ENCODE measurements at places on chromosomes 1 and 21. TPM values are rescaled to one million over a fixed set of nuclear protein-coding genes. Genes with fewer than 3 reads are reported as not detected.

DNA sequence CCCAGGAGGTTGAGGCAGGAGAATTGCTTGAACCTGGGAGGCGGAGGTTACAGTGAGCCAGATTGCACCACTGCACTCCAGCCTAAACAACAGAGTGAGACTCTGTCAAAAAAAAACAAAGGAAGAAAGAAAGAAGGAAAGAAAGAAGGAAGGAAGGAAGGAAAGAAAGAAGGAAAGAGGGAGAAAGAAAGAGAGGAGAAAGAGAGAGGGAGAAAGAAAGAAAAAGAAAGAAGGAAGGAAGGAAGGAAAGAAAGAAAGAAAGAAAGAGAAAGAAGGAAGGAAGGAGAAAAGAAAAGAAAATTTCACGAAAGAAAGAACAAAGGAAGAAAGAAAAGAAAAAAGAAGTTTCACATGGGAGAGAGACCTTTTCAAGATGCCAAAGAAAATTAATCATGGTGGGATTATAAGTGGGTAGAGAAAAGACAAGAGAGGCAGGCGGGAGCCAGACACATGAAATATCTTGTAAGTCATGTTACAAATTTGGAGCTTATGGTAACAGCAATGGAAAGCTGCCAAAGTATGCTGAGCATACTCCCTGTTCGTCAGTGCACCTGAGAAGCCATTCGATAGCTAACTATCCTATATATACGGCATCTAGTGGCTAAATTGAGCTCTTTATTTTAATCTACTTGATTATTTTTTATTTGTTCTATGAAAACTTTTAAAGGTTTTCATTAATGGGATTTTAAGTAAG, 41.3 kb upstream of the TNFSF4 start:
- no peak for DNase-seq

GRCh38 chr1:66497910-66498309, 36.0 kb upstream of the SGIP1 start:
- DNase-seq = no peak

- no peak for DNase-seq
Observed at GRCh38 chr1:168230709-168231108, 4.9 kb downstream of the SFT2D2 start.

DNA sequence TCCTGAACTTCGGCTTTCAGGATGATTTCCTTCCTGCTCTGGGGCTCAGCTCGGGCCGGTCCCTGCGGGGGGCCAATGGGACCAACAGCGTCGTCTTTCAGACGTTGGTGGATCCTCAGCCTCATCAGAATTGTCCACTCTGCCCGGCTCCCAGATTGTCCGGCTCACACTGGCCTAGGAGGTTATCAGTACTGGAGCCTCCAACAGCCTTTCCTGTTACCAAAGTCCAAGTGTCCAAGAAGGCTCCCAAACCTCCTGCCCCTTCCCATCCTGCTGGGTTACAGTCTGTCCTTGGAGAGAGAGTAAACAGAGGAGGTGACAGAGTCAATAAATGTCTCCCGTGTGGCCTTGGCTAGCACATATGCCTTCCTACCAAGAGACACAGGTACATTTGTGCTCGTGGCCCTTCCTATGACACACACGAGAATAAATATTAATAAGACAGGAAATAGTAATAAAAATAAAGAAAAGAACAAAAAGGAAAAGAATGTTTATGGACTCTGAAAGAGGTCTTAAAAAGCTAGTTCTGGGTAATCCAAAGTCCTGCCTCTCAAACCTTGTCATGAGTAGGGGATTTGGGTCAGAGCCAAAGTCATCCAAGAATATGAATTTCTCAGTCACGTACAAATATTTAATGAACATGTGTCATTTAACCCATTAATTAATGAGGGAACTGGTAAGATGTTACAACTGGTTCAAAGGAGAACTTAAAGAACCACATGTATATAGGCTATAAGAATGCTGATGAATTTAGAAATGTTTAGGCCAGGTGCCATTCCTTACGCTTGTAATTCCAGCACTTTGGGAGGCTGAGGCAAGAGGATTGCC, 80.8 kb upstream of the SLC2A1 start:
- DNase-seq = no peak

- DNase-seq = no peak
Observed at GRCh38 chr1:187527346-187527745, 698.6 kb downstream of the PLA2G4A start.

- DNase-seq = no peak
Observed at GRCh38 chr1:179012038-179012437, 13.7 kb upstream of the FAM20B start.

DNA sequence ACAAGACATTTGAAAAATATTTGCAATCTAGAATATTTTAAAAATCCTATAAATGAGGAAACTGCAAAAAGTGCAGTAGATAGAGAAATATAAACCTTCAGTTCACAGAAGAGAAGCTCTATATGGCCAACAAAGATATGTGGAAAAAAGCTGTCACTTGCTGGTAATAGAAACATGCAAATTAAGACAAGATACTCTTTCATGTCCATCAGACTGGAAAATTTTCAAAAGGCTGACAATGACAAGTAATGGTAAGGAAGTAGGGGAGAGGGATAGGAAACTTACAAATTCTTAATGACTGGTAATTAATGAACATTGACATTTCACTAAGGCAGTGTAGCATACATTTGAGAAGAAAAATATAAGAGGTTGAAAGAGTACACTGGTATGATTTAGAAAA, 147.9 kb downstream of the MRPL39 start:
- DNase-seq = no peak

DNA sequence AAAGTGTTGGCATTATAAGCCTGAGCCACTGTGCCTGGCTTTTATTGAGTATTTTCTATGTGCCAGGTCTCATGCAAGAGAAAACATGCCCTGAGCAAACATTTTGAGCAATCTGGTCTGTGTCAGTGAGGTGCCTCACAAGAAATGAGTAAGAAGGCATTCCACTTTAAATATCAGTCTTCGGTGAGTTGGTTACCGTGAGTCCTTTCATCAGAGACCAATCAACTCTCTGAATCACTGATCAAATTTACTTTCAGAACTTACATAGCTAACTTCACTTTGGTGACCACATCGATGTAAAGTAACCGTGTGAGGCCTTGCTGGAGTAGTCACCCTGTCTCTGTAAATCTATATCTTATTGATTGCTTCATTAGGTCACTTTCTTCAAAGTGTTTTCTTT, 14.3 kb upstream of the DDX59 start:
- no peak for DNase-seq

DNA sequence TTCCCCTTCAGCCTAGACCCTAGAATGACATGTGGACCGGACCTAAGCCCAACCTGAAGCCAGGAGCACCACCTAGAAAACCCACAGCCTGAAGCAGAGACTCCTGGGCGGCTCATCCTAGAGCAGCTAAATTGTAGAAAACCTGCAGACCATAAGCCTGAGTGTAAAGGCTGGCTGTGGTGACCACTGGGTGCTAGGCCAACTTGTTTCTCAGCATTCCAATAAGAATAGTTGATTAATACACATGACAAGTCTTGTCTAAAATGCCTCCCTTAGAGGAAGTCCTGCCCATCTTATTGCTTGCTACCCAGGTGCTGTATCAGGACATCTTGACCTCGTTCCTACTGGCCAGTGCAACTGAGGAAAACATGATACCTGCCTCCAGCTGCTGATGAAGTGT, 23.3 kb upstream of the CASQ2 start:
- DNase-seq = no peak

DNA sequence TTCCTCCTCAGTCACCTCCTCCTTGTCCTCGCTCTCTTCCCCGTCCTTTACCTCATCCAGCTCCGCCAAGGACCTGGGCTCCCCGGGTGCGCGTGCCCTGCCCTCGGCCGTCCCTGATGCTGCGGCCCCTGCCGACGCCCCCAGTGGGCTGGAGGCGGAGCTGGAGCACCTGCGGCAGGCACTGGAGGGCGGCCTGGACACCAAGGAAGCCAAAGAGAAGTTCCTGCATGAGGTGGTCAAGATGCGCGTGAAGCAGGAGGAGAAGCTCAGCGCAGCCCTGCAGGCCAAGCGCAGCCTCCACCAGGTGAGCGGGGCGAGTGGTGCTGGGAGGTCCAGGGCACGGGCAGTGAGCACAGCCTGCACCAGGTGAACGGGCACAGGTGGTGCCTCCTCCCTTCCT, 76.2 kb downstream of the SKI start:
- no peak for DNase-seq

DNA sequence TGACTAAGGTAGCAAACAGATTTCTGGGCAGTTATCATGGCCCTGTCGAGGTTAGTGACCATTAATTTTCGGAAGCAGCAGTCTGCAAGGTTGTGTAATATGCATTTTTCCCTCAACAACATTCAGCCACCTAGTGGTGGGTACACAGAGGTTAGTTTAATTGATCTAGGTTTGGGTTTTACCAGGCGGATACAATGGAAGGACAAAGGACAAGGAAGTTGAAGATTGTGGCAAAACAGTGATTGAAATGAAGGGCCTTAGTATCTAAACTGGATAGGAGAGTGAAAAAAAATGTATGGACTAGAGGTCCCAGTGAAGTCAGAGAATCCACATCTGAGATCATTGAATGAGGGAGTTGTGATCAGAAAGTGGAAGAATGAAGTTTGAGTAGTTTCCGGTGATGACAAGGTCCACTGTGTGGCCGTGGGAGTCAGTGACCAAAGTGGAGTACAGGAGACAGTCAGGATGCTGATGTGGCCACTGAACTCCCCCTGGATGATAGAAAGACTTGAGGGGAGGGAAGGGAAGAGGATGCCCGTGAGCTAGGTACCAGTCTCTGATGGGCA, 2.8 kb downstream of the ARMH1 start:
- no peak for DNase-seq

GRCh38 chr1:157477419-157477818, 74.9 kb downstream of the FCRL5 start:
- no peak for DNase-seq

GRCh38 chr1:9730096-9730901, 78.8 kb downstream of the PIK3CD start:
- no peak for DNase-seq

- no peak for DNase-seq
Observed at GRCh38 chr1:24294716-24295371, 24.3 kb upstream of the GRHL3 start.

- DNase-seq = no peak
Observed at GRCh38 chr1:181079382-181079781, 9.1 kb upstream of the IER5 start.

GRCh38 chr1:222696741-222697140, 15.6 kb downstream of the AIDA start:
- no peak for DNase-seq

DNA sequence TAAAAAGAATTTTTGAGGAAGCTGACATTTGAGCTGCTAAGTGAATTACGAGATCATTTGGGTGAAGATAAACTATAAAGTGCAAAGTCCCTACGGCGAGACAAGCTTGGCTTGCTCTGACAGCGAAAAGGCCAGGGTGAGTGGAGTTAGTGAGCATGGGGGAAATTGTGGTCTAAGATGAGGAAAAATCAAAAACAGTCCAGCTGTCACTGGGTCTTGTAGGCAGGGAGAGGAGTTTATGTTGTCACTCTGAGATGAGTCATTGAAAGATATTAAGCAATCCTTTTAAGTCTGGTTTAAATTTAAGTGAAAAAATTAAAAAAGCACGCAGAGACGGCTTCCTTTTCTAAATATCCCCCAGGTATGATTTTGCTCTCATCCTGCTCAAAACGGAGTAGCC, 601.9 kb downstream of the MRPL39 start:
- no peak for DNase-seq

- DNase-seq = no peak
Observed at GRCh38 chr1:43388613-43389012, 987 bp downstream of the MED8 start.

DNA sequence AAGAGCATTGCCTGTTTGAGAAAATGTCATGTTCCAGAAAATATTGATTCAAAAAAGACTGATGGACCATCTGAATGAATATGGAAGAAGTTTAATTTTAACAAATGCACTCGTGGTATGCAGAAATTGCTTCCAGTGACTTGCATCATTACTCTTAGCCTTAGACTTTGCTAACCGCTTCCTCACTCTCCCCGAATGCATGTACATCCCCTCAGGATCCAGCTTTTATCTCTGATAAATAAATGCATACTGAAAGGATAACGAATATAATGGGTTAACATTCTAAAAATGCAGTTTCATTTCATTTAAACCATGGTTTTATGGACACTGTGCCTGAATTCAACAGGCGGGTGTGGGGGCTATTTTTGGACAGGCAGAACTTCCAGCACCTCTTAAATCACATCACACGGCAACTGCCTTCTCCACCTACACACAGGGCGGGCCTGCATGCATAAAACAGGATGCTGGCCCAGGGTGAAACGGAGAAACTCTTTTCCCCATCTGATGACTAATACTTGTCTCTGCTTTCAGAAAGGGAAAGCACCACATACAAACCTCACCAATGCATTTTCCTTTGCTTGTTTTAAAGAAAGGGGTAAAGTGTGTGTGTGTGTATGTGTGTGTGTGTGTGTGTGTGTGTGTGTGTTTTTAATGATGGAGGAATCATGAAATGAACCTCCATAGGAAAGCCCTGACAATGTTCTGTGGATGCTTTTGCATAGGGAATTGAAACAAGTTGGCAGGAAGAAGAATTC, 48.7 kb downstream of the SPAG17 start:
- no peak for DNase-seq

- DNase-seq = no peak
Observed at GRCh38 chr1:92599184-92599583, 112.5 kb upstream of the GFI1 start.

DNA sequence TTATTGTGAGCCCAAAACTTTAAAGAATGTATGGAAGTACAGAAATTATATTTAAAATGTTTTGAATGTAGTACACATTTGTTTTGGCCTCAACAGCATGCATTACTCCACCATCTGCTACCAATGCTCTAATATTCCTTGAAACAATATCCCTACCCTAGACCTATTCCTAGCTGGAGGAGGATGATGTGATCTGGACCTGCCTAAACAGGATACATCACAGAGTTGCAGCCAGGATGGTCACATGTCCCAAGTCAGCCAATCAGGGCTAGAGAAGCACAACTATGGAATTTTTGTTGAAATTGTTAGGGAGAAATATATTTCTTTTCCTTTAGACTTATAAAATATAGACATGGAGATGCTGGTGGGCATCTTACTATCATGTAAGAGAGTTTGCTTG, 623.3 kb upstream of the NR5A2 start:
- no peak for DNase-seq

DNA sequence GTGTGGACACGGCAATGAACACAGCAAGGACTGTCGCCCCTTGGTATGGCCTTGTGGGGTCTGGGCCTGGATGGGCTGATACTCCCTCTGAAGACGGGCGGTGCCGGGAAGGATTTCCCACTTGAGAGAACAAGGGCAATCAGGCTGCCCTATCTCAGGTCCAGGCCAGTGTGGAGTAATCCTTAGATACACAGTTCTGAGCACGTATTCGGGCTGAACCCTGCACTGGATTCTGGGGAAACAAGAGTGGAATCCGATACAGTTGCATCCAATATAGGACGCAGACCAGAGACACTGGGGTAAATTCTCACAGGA, 177.7 kb downstream of the TRABD2B start:
- DNase-seq = no peak

- DNase-seq = no peak
Observed at GRCh38 chr1:160261556-160261892, 825 bp downstream of the DCAF8 start.

RHD gene
- not detected for total RNA-seq

SLC1A7 gene
- not detected for total RNA-seq

AADACL4 gene
- total RNA-seq = not detected

ZNF593OS gene
- total RNA-seq = not detected

VPS26C gene
- total RNA-seq = 37.9 TPM

TP53BP2 gene
- 67.2 TPM for total RNA-seq

SLC30A1 gene
- 46.2 TPM for total RNA-seq

SLAMF9 gene
- not detected for total RNA-seq

PRAMEF18 gene
- not detected for total RNA-seq

MANEAL gene
- 11.6 TPM for total RNA-seq

PPIAL4G gene
- total RNA-seq = not detected

All from type B pancreatic cell (in vitro differentiated cells).